ENCODE measurements at places on chromosomes 6 and 20.

DNA sequence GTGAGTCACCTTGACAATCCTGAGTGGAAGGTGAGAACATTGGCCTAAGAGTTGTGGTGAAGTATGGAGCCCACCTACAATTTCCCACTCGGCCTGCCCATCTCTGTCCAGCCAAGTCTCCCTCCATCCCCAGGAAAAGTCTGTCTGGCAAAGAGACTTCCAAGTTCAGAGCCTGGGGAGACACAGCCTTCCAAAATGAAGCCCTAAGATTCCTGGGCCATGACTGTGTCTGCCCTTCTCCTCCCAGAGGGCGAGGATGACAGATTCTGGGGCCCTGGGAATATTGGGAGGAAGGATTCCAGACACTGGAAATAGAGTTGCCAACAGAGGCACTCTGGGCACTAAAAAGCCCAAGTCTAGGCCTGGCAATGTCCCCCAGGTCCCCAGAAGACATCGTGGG, 176.8 kb downstream of the NFATC2 start:
- DNase-seq = no peak

GRCh38 chr20:33443512-33444239, at the start of gene SNTA1:
Gene SNTA1, minus strand, starts transcription at chr20:33443763. Its CDS starts 143 bp downstream, at chr20:33443620.
- DNase-seq = peak; percentile 23

GRCh38 chr6:53641348-53641747, 24.2 kb downstream of the KLHL31 start:
- DNase-seq = no peak

GRCh38 chr6:161850562-161850961, 576.7 kb upstream of the AGPAT4 start:
- DNase-seq = no peak

DNA sequence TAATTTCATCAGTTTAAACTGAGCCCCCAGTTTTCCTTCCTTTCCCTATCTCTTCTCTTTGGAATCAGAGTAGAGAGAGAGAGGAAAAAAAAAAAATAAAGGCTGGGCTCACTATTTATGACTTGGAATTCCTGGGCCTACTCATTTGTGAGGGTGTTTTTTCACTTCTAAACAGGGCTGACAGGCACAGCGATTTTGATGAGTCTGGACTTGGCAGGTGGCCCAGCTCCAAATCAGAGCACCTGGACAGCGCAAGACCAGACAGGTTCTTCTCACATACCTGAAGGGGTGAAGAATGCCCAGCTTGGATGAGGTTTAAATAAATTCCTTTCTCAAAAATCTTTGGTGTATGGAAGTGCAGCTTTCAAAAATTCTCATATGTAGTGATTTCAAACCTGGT, 122.2 kb downstream of the KIF13A start:
- DNase-seq = peak; percentile 3

DNA sequence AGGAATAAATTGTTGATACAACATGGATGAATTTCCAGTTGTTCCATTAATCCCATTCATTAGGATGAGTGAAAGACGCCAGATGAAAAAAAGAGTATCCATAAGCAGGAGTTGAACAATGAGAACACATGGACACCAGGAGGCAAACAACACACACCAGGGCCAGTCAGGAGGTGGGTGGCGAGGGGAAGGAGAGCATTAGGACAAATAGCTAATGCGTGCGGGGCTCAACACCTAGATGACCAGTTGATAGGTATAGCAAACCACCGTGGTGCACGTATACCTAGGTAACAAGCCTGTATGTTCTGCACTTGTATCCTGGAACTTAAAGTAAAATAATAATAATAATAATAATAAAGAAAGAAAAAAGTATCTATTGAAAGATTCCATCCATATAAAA, 11.1 kb downstream of the PCED1A start:
- no peak for DNase-seq

- DNase-seq = no peak
Measured at GRCh38 chr6:142386657-142387056, 84.8 kb downstream of the ADGRG6 start.

- DNase-seq = no peak
Measured at GRCh38 chr6:9830808-9831207, 584.1 kb downstream of the TFAP2A start.

- no peak for DNase-seq
Measured at GRCh38 chr20:31790401-31790800, 28.8 kb upstream of the MYLK2 start.

GRCh38 chr6:79842376-79843040, 104.8 kb downstream of the ELOVL4 start:
- no peak for DNase-seq

GRCh38 chr6:169171016-169171415, 82.6 kb downstream of the THBS2 start:
- DNase-seq = no peak

GRCh38 chr20:49756241-49756640, 42.6 kb upstream of the B4GALT5 start:
- no peak for DNase-seq

- DNase-seq = no peak
Measured at GRCh38 chr6:111970426-111970825, 83.5 kb upstream of the CCN6 start.

GRCh38 chr6:63615590-63615989, 20.0 kb upstream of the PHF3 start:
- DNase-seq = no peak

DNA sequence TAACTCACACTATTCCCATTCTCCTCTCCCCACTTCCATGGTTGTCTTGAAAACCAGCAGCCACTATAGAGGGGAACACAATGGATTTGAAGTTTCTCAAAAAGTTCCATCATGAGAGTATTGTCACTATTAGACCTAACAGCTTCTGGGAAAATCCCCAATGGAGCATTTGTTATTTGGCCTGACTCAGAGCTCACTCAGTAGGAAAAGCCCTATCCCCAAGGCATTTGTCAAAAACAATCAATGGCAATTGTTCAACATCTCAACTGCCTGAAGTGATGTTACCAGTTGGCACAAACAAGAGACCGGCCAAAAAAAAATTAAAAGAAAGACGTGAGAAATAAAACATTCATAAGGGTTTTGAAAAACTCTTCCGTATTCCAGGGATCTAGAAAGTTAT, 98.8 kb downstream of the MYLK4 start:
- no peak for DNase-seq

DNA sequence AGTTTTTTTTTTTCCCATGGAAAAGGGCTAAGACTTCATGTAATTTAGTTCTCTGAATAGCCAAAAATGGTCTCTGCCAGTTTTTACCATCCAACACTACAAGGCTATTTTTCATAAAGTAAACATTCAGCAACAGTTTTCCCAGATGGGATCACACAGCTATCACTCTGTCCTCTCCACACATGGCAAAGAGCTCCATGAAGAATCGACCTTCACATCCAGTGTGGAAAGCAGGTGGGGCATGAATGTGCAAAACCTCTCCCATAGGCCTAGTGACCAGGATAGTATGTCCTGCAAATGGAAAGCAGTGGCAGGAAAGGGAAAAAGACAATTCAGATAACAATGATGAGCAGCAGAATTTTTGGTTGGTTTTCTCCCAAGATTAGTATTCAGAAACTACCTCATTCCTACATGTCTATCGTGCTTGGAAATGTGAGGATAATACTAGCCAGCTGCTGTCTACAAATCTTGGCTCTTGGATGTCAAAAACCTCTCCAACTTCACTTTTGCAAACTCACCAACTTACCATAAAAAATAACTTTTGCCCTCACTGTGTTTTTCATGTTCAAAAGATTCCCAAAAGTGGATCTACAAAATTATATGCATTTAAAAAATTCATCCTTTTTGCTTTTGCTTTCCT, 159.7 kb upstream of the MCHR2 start:
- DNase-seq = no peak

DNA sequence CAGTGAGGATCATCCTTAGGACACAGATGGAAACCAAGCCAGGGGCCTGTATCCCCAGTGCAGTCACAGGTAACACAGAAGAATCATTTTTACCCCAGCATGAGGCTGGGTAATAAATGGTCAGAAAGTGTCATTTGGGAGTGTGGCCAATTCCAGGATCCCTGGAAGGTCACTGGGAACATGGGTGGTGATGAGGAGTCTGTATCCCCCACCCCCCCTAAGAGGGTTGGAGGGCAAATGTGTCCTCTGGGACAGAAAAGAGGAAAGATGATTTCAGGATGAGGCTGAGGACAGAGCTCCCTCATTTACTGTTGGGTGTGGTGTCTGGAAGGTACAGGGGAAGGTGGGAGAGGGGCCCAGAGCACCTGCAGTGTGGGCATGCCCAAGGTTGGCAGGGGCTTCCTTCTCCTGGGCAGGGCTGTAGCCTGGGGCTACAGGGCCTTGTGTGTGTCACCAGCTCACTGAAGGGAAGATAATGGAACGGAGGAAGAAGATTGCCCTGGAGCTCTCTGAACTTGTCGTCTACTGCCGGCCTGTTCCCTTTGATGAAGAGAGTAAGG, 34.5 kb downstream of the PLCG1 start:
- no peak for DNase-seq

GRCh38 chr6:10578723-10579122, 57.6 kb downstream of the GCNT2 start:
- DNase-seq = no peak

- no peak for DNase-seq
Measured at GRCh38 chr6:46773201-46773855, 19.9 kb upstream of the MEP1A start.

DNA sequence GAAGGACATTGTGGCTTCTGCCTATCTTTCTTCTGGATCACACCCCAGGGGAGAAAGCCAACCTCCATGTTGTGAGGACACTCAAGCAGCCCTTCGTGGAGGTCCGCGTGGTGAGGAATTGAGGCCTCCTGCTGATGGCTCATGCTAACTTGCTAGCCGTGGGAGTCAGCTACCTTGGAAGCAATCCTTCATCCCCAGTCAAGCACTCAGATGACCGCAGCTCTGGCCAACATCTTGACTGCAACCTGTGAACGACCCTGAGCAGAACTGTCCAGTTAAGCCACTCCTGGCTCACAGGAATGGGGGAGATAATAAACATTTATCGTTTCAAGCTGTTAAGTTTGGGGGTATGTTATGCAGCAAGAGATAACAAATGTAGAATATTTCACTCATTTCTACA, 10.9 kb upstream of the CNKSR3 start:
- DNase-seq = no peak

DNA sequence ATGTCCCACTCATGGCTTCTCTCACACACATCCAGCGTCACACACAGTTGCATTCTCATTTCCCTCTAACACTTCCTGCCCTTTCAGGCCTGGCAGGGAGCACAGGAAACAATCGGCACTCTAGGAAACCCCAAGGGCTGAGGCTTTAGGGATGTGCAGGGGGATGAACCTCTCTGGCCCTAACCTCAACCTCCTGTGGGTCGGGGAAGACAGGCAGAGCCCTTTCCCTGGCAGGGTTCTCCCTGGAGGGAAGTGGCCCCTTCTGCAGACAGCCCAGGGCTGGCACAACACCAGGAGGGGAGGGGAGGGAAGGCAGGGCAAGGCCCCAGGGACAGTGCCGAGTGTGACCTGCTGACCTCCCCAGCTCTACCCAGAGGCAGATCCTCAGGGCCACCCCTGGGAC, 2.7 kb downstream of the TEAD3 start:
- DNase-seq = no peak

- DNase-seq = peak; percentile 77
Measured at GRCh38 chr6:49739423-49739822, 4.8 kb downstream of the CRISP3 start.

DNA sequence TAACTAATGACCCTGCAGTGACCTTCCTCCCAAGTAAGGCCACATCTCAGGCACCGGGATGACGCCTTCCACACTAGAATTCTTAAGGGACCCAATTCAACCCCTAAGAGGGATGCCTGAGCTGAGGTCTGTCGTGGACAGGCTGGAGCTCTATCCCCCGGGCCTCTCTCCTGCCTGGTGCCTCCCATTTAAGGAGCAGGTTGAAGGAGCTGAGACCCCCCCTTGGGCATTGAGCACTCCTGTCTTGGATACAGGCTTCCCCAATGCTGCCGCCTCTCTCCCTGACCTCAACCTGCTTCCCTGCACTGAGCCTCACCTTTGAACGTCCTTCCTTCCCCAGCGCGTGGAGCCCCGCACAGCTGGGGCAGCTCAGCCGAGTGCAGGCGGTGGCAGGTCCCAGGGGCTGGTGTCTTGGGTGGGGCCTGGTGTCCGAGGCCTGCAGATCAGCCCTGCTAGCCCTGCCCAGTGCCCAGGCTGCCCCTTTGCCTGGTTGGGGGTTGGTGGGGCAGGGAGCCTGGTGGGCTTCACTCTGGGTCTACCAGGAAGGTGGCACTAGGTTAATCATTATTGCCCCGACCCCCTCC, 19.9 kb upstream of the BHLHE23 start:
- DNase-seq = no peak

DNA sequence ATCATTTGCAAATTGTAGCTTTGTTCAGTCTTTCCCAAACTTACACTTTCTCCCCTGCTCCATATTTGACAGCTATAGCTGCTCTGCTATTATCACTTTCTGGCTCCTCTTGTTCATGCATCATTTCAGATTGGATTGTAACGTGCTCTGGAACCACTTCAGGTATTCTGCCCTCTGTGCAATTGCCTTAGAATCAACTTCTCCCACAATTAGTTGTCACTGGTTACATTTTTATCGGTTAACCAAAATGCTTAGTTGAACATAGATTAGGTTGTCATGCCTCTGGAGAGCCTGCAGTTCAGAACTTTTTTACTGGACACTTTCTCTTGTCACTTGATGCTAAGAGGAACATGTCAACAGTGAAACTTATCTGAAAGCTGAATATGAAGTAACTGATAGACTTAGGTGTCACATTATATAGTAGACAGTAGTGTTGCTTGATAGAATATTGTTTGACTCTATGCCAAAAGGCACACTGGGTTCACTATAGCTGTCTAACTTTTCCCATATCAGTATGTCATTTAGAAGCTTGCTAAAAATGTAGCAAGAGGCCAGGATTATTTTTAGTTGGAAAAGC, 127.7 kb upstream of the PTPRK start:
- peak; percentile 6 for DNase-seq

DNA sequence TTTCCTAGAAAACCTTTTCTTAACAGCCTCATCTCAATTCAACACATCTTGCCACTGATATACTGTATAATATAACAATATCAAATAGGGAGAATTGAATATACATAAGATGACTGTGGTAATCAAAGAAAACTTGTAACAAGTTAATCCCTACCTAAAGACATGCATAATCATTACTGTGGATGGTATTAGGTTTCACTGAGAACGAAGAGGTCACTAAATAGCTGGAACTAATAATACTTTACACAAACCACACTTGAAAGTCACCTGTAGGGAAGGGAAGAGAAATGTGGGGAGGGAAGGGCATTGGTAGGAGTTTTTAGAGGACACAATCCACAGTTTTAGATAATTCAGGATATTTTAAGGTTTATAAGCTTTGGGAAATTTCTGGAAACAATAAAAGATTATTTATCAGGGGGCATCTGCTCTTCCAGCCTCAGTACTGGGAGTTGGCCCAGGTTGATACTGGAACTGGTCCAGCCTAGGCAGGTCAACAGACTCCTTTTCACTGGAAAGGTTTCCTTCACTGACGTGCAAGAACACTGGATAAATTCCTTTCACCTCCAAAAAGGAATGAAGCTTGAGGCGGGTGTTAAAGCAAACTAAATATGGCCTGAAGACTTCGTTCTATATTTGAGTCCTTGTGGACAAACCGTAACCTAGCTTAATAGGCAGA, 44.0 kb downstream of the MAP7 start:
- DNase-seq = no peak

DNA sequence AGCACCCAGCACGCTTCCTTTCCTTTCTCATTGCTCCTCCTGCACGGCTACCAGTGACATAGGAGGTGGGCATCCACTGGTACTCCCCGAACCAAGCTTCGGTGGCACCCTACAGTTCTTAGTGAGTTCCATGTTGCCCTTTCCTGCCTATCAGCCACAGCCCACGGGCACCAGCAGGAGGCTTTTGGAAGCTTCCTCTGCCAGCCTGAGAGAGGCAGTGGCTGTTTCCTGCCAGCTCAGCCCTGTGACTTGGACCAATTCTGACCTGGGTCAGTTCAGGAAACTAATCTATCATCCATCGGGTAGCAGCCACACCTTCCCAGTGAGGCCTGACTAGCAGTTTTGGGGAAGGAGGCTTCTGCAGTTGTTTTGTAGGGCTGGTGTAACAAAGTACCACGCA, 176.4 kb upstream of the UST start:
- DNase-seq = no peak

Data from NCI-H187 (cell line).